Kidney (tissue), 22 donors: ENCODE measurements at places on chromosomes 16 and 17. TPM values are rescaled to one million over a fixed set of nuclear protein-coding genes. Genes with fewer than 3 reads are reported as not detected.

PRSS33 gene
- polyA plus RNA-seq = not detected

GCGR gene
- 37.2 TPM for polyA plus RNA-seq

PRMT7 gene
- 20.4 TPM for polyA plus RNA-seq

DNA sequence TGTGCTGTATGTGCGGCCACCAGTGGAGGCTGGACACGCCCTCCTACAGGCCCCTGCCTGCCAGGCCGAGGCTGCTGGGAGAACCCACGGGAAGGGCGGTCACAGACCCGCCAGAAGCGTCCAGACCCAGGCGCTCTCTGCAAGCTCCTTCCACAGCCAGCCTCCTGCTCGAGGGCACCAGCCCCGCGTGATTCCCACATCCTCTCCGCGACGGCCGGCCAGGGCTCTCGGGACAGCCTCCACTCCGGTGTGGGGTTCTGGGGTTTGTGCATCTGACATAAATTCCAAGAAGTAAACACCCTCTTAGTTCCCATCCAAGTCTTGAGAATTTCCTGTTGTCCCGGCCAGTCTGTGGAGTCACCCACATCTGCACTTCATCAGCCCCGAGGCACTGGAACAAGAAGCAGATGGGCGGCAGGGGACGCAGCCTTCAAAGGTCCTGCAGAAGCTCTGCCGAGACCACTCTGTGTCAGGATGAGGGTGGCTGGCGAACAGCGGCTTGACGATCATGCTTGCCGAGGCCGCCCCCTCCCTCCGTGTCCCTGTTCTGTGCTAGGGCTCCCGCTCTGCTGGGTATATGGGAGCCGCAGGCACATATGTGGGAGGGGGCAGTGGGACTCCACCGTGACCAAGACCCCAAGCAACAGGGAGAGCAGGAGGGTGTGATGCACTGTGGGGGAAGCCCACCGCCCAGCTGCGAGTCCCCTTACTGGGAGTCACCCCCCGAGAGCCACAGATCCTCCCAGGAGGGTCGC lies 2.4 kb upstream of the TMEM204 start:
- peak; percentile 63 for DNase-seq

GRCh38 chr16:28596115-28596630 lies 677 bp downstream of the SULT1A2 start:
- peak; percentile 71 for DNase-seq

- no peak for DNase-seq
Observed at GRCh38 chr16:64265756-64266155, 856.1 kb downstream of the CDH11 start.

DNA sequence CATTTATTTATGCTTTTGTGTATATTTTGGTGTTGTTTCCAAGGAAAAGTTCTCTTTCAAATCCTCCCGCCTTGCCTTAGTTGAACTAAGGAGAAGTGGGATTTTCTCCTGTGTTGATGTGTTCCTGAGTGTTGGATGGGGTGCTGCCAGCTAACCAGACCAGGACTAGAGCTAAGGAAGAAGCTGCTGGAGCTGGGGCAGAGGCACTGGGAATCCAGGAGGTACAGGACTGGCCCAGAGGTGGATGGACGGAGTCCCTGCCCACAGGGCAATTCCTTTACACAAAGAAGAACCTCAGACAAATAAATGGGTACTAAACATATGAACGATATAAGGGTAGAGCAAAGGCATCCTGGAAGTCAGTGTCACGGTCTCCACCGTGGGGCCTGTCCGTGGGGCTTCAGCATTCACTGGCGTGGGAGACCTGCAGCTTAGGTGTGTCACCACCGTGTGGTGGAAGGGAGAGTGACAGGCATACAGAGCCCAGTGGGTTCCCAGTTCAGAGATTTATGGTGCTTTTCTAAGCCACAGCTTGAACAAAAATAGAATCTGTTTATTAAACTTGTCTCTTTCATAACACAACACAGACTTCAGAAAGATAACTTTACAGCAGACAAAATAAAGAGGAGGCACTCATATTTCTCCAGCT lies 270.7 kb downstream of the NTN1 start:
- no peak for DNase-seq
